Activated naive CD4-positive, alpha-beta T cell (primary cell): ENCODE measurements at places on chromosomes 1 and 21.

DNA sequence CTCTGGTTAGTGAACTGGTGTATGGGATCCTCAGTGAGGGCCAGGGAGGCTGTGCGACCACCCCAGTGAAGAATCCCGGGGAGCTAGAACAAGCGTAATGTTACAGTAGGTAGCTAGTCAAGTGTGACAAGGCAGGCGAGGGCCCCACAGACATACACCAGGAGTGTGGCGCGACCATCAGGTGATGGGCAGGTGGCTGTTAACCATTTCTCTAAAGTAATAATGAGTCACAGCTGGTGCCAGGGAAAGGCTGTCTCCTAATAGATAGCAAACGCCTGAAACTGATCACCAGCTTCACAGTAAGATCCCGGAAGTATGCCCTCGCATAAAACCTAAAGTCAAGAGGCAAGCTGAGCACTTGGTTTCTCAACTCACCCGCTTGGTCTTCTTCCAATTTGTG, 40.5 kb upstream of the TARBP1 start:
- no peak for DNase-seq

DNA sequence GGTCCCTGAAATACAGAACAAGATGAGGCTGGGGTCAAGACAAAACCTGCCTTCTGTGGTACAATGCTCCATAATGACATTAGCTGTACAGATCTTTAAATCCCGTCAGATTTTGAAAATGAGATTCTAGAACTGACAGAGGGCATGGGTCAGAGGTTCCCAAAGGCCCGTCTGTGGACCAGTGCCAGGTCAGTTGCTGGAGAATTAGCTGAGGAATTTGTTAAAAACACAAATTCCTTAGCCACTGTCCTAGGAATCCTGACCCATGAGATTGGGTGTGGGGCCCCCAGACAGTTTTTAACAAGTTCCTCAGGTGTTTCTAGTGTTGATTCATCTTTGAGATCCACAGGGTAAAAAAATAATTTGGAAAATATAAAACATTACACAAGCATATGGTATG, 97.0 kb downstream of the SIPA1L2 start:
- DNase-seq = no peak

- DNase-seq = no peak
Measured at GRCh38 chr1:1758692-1759455, 19.4 kb downstream of the NADK start.

DNA sequence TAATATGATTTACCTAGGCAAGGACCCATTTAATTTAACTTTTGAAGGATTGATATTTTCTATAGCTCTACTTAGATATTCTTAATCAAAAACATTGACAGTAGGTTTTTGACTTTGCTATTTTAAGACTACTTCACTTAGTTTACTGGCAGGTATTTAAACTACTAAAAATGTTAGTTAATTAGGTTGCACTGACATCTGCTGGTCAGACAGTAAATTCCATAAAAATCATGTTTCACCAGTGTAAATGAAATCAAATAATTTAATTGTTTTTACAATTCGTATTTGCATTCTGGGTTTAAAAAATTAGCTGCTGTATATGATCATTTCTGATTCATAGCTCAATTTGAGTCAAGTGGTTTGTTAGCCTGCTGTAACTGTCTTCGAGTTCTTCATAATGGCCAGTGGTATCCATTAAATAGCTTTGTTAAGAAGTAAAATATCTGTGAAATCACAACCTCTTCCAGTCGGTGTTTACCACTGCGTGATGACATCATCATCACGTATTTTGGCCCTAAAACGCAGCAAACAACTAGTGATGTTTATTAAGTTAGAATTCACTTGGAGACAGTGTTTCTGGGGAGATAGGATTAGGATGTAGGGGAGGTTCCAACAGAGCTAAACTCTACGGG, 26.2 kb downstream of the EXTL2 start:
- DNase-seq = no peak

DNA sequence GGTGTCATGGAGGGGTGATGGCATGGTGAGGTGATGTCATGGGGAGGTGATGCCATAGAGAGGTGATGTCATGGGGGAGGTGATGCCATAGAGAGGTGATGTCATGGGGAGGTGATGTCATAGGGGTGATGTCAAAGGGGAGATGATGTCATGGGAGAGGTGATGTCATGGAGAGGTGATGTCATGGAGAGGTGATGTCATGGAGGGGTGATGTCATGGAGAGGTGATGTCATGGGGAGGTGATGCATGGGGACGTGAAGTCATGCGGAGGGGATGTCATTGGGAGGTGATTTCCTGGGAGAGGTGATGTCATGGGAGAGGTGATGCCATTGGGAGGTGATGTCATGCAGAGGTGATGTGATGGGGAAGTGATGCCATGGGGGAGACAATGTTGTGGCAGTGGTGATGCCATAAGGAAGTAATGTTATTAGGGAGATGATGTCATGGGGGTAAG, 92.1 kb upstream of the C1orf174 start:
- no peak for DNase-seq

DNA sequence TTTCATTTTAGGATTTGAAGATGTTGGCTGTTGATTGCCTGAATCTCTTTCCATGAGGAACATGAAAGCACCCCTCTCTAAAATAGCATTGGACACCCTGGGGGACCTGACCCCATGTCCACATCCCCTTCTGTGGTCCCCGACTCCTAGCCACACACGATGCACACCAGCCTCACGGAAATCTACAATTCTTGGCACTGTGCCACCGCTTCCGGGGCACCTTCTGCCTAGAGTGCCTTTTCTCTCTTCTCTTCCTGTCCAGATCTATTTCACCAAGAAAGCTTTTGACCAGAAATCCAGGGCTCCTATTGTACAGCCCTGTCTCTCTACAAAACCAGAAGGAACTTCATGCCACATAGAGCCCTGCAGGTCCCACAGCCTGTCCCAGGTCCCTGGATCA, 50.3 kb downstream of the MYSM1 start:
- DNase-seq = peak; percentile 24

GRCh38 chr1:29690156-29690555, 453.8 kb downstream of the PTPRU start:
- no peak for DNase-seq

DNA sequence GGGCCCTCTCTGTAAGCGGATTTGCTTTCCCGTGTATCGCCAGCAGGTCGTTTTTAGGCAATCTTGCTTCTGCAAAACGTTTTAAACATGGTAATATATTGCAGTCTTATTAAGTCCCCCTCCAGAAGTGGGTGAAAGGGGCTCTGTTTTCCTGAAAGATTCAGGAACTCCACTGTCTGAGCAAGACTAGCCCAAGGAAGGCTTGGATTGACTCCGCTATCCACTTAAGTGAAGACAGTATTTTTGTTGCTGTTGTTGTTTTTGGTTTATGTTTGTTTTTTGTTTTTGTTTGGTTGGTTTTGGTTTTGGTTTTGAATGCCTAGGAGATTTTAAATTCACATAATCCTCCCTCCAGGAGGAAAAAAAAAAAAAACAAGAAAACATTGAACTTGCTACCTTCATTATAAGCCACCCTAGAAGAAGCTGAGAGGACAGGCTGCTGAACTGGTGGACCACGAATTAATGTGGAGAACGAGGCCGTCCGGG, 29.1 kb upstream of the NFIA start:
- no peak for DNase-seq

GRCh38 chr1:49627781-49628180, 396.0 kb downstream of the AGBL4 start:
- no peak for DNase-seq

DNA sequence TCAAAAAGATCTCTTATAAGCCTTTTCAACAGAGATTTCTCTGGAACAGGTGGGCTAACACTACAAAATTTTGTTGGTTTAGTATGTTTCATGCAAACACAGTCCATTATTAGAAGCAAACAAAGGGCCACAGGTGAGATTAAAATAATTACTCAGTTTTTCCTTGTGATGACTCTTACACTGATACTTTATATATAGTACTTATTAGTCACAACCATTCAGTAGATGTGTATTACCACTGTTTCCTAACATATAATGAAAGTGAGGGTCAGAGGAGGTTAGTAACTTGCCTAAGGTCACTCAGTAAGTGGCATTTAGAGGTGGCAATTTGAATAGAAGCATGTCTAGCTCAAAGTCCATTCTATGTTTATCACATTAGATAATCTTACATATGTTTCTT, 44.2 kb downstream of the CYYR1 start:
- no peak for DNase-seq

- no peak for DNase-seq
Measured at GRCh38 chr1:19029191-19030085, 73.0 kb upstream of the IFFO2 start.

DNA sequence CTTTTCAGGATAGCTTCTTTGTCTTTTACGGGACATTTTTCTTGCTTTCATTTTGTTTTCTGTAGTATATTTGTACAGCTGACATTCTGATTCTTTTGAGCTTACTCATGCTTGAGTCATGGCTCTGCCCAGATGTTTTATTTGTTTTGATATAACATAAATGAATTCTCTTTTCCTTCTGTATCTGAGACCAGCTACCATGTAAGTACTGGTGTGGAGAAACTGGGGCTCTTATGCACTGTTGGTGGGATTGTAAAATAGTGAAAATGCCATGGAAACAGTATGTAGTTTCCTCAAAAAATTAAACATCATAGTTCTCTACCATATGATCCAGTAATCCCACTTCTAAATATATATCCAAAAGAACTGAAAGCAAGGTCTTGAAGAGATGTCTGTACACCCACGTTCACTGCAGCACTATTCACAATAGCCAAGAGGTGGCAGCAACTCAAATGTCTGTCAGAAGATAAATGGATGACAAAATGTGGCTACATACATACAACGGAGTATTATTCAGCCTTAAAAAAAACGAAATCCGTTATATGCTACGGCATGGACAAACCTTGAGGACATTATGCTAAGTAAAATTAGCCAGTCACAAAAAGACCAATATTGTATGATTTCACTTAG, 61.4 kb downstream of the EIF2B3 start:
- no peak for DNase-seq

DNA sequence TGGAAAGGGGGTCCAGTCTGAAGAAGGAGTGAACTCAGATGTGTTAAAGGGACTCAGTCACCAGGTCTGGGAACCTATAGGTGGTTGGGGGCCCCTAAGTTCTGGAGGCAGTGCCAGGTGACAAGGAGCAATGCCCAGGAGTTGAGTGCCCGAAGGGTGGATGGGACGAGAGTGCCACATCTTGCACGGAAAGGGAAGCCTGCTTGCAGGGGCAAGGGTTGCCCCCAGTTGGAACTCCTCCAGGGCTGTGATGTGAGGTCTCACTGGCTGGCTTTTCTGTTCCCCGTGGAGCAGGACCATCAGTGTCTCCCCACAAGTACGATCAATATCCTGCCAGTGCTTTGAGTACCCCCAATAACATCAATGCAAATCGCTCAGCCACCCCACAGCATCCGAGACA, 107.3 kb downstream of the TOMM20 start:
- DNase-seq = no peak

DNA sequence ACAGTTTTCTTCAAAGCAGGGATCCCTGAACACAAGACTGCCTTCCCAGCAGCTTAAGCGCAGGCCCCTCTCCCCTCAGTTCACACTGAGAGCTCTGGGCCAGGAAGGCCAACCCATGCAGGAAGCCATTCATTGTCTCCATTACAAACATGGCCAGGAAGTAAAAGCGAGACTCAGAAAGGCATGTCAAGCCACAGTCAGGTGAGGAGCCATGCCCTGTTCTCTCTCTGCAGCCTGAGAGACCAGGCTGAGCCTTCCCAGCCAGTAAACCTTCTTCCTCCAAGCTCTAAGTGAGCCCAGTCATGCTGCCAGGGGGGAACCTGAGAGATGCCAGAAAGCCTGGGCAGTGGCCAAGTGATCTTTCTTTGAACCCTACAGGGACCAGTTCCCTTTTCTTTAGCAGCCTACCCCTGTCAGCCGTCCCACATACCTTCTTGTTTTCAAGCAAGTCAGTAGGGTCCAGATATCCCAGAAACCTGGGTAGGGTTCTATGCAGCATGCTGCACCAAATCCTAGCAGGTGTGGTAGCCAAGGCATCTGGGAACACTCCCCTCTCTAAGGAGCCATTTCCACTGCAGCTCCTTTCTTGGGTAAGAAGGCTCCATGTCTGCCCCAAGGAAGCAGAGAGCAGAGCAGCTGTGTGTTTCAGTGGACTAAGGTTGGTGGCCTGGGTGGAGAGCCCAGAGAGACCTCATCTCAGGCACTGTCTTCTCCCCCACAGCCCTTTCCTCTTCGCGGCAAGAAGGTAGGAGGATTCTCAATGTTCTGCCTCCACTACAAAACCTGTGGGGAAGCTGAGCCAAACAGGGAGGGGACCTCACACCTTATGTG, 977 bp downstream of the TRAF3IP3 start:
- DNase-seq = no peak

GRCh38 chr1:3785456-3786157, 10.7 kb downstream of the LRRC47 start:
- DNase-seq = no peak

- DNase-seq = no peak
Measured at GRCh38 chr21:43786300-43786806, 3.0 kb upstream of the RRP1 start.

DNA sequence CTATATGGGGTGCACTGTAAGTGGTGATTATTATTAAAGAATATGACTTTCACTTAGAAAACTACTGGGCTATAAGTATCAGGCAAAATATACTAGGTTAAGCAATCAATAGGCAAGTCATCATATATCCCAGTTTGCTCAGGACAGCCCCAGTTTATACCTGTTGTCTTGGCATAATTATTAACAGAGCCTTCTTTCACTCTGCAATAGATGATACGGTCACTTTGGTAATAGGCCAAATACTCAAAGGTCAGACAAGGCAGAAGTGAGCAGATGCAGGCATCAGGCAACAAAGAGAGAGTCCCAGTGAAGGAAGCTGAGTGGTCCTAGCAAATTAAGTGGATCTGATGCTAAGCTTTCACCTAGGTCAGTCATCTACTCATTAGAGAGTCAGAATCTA, 599.9 kb downstream of the LMO4 start:
- no peak for DNase-seq

DNA sequence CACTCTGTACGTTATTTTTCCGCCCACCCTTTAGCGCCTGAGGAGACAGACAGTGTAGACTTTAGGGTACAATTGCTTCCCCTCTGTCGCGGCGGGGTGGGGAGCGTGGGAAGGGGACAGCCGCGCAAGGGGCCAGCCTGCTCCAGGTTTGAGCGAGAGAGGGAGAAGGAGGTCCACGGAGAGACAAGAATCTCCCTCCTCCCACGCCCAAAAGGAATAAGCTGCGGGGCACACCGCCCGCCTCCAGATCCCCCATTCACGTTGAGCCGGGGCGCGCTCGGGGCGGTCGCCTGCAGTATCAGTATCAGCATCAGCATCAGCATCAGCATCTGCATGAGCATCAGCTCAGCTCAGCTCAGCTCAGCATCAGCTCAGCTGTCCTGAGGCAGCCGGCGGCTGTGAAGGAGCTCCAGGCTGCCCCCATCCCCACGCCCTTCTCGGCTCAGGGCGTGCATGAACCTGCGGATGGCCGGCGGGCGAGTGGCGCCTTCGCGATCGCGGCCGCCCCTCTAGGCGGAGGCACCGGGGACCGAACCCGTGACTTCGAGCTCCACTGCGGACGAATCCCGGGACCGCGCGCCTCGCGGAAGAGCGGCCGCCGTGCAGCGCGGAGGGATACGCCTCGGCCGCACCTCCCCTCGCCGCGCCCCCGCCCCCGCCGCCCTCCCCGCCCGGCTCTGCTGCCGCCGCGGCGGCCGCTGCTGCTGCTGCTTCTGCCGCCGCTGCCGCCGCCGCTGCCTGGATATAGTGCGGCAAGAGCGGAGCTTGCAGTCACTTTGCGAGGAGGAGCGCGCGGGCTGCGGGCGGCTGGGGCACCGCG, at the start of gene NCAM2:
NCAM2 (plus strand) TSS at position 774 of the 820 bp plus-strand sequence.
- peak; percentile 6 for DNase-seq

GRCh38 chr1:192448026-192448578, 127.5 kb upstream of the RGS1 start:
- no peak for DNase-seq
